ENCODE measurements at places on chromosomes 5 and 9.

GRCh38 chr9:84668196-84669012 is 1.1 kb upstream of the NTRK2 start:
- DNase-seq: peak; percentile 87

DNA sequence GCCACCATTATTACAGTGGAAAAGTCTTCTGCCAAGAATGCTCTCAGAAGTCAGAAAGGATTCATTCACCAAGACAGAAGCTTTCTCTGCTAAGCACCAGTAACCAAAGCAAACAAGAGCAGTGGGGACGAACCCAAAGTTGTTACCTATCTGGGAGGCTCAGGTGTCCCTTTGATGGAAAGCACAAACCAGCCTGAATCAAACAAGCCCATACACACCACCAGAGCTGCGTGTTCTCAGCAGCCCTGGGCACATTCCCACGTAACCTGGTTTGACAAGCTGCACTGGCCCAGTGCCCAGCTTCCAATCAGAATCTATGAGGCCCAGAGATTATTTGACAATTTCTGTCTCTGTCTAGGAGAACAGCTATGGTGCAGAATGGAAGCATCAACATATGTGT is 252.6 kb downstream of the ACTL7B start:
- DNase-seq: no peak

GRCh38 chr9:126916909-126917308 is 2.3 kb downstream of the RALGPS1 start:
- DNase-seq: peak; percentile 68

GRCh38 chr5:79959407-79959806 is 31.7 kb downstream of the MTX3 start:
- no peak for DNase-seq

DNA sequence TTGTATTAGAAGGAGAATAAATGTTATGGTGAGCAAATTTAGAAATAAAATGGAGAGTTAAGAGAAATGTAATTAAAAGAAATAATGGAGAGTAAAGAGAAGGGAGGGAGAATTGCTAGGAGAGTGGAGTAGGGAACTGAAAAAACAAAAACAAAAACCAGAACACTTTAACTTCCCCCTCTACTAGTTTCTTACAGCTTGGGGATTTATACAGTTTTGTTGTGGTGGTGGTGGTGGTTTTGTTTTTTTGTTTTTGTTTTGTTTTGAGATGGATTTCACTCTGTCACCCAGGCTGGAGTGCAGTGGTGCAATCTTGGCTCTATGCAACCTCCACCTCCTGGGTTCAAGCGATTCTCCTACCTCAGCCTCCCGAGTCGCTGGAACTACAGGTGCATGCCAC is 322.4 kb downstream of the TMEM167A start:
- DNase-seq: no peak

GRCh38 chr5:86756839-86757238 is 139.1 kb downstream of the COX7C start:
- DNase-seq: no peak

GRCh38 chr9:71879644-71880174 is 31.3 kb downstream of the ABHD17B start:
- no peak for DNase-seq

DNA sequence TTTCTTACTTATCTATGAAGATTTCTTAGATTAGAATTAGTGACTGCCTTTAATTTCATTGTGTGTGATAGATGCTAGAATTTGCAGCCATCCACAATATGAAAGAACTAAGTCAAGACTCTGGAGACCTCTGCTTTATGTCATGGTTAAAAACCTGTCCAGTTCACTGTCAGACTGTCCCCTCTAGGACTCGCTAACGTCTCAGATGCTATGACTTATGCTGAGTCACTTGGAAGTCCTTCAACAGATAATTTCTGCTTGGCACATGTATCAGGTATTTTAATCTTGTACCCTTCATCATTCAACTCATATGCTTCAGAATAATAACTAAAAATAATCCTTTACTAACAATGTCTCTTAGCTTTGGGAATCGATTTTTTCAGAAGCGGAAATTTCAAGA is 230.5 kb upstream of the DMAC1 start:
- no peak for DNase-seq

DNA sequence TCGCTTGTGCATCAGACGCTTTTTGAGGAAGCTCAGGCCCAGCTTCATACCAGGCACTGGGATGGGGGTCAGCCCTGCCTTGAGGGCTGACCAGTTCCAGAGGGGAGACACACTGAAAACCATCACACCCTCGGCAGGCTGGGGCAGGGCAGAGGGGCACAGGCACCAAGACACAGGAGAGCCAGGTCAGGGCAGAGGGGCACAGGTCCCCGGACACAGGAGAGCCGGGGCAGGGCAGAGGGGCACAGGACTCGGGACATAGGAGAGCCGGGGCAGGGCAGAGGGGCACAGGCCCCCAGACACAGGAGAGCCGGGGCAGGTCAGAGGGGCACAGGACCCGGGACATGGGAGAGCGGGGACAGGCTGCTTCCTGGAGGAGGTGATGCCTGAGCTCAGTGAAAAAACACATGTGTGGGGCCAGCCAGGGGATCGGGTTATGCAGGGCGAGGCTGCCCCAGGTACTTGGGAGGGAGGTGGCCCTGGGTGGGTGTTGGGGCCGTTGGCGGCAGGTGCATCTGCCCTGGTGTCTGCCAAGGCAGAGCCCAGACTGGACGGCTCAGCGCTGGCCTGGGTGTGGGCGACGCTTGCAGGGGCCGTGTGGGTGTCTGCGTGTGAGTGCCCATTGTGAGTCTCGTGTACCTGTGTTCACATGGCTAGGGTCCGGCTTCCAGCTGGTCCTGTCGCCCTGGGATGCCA is 15.1 kb upstream of the SLC2A6 start:
- DNase-seq: no peak

GRCh38 chr9:32940740-32941139 is 60.7 kb downstream of the APTX start:
- no peak for DNase-seq

DNA sequence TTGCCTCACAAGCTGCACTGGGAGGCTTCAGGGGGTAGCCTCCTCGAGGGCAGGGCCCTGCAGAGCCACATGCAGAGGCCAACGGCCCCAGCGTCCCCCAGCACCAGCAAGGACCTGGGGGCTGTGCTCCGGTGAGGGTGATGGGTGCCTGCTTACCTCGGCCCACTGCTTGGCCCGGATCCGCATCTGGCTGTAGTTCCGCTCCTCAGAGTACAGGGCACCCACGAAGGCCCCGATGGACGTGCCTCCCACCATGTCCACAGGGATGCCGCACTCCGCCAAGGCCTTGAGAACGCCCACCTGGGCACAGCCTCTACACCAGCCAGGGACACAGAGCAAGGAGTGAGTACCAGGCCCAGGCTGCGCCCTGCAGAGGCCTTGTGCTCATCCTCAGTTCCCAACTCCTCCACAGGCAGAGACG is 8.0 kb upstream of the NSMF start:
- no peak for DNase-seq

DNA sequence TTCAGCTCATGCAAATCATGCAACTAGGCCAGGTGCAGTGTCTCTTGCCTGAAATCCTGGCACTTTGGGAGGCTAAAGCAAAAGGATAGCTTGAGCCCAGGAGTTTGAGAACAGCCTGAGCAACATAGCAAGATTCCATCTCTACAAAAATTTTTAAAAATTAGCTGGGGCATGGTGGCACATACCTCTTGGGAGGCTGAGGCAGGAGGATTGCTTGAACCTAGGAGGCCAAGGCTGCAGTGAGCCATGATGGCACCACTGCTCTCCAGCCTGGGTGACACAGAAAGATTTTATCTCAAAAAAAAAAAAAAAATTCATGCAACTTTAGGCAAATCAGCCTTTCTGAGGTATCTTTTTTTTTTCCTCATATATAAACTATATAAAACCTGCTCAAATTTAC is 35.6 kb upstream of the CCNB1 start:
- DNase-seq: no peak

DNA sequence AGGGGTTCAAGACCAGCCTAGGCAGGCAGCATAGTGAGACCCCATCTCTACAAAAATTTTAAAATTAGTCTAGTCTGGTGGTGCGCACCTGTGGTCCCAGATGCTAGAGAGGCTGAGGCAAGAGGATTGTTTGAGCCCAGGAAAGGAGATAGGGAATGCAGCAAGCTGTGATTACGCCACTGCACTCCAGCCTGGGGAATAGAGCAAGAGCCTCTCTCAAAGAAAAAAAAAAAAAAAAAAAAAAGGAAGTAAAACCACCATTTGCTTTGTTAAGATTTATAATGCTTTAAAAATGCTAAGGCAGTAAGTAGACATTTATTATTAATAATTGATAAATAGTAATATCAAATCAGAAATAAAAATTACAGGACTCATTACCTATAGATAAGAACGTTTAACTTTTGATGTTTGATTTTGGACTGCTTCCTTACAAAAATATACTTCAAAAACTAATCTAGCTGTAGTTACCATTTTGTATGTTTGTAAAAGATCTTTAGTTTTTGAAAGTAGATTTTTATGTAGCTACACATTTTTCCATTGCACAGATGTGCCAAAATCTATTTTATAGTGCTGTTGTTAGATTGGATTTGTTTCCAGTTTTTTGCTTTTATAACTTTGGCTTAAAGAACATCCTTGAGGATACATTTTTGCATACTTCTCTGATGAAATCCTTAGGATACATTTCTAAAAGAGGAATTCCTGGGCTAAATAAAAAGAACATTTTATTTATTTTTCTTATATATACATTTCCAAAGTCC is 86.4 kb downstream of the INIP start:
- DNase-seq: no peak

- no peak for DNase-seq
Observed at GRCh38 chr9:86602715-86603114, 248.5 kb upstream of the TUT7 start.

- DNase-seq: no peak
Observed at GRCh38 chr5:112878760-112879159, 17.7 kb downstream of the SRP19 start.

DNA sequence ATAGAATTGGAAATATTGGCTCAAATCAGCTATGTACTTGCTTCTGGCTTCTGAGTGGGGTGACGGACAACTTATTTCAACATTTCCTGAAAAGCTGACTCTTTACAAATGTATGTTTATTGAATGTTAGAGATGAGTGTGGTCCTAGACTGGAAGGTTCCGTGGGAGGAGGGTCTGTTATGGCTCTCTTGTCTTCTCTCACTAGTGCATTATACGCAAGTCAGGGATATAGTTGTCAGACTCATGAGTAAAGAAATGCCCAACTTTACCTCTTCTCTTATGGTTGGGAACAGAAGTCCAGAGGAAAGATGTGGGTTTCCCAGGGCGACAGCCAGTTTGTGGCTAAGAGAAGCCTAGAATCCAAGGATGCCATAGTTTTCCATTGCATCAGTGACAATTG is 839.3 kb upstream of the WWC1 start:
- no peak for DNase-seq

GRCh38 chr5:174832811-174833210 is 108.4 kb downstream of the MSX2 start:
- no peak for DNase-seq

GRCh38 chr5:67672636-67673035 is 476.0 kb upstream of the CD180 start:
- DNase-seq: no peak

GRCh38 chr5:111251921-111252320 is 27.7 kb downstream of the CAMK4 start:
- no peak for DNase-seq
